NCI-H1694 (cell line): ENCODE measurements at places on chromosomes 7 and 10.

- DNase-seq: no peak
Observed at GRCh38 chr7:47441796-47442604, 139.9 kb downstream of the TNS3 start.

- no peak for DNase-seq
Observed at GRCh38 chr7:123054357-123055133, 59.0 kb upstream of the TAS2R16 start.

- DNase-seq: no peak
Observed at GRCh38 chr7:35848725-35849124, 47.9 kb downstream of the SEPTIN7 start.

GRCh38 chr10:92801978-92802872, 46.1 kb upstream of the EXOC6 start:
- no peak for DNase-seq

DNA sequence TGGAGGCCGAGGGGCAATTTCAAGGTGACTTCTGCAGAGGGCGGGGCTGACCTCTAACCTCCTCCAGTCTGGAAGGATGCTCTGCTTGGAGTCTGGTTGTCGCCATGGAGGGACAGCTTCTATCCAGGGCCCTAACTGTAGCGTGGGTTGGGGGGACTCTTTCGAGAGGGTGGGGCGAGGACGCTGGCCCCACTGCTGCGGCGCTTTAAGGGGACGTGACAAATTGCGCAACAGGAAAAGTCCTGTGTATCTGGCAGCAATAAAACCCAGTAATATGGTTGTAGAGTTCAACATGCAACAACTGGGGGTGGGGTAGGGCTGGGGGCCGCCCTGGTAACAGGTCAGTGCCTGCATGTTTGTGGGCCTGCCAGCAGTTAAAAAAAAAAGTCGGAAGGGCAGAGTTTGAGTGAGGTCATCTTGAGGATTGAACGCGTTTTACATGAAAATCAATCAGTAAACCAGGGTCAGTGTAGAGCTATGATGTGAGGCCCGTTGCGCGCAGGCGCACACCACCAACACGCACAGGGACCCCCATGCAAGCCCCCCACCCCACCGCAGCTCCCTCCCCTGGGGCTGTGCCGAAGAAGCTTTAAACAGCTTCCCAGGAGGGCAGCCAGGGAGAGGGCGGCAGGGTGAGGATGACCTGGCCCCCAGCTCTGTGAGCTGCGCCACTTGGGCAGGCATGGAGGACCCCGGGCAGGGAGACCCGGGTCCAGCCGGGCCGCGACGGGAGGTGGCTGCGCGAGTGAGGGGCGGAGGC, 4.3 kb downstream of the SHH start:
- no peak for DNase-seq

DNA sequence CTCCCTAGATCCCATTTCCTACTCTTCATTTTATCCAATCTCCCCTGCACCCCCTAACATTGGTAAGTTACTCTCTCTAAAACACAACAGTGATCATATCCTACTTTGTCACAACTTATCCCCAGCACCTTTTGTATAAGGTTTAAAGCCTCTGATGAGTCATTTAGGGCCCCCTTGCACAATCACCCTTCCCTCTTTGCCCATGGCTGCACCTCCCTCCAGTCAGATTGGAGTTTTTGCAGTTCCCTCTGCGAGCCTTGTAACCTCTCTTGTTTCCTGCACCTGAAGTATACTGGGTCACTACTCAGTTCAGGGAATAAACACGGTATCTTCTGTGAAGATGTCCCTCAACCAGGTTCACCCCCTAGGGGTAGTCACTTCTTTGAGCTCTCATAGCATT, 55.9 kb upstream of the ADRB1 start:
- no peak for DNase-seq

- no peak for DNase-seq
Observed at GRCh38 chr10:56867236-56867635, 506.2 kb upstream of the ZWINT start.

DNA sequence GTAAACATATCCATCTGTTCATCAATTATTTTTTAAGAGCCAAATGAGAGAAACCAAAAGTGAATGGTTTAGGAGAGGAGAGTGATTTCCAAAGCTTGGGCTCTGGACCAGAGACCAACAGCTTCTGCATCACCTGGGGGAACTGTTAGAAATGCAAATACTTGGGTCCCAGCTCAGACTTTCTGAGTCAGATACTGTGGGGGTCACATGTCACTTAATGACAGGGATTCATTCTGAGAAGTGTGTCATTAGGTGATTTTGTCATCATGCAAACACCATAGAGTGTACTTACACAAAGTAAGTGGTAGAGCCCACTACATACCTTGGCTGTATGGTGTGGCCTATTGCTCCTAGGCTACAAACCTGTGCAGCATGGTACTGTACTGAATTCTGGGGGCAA, 128.5 kb upstream of the PRR15 start:
- no peak for DNase-seq

- no peak for DNase-seq
Observed at GRCh38 chr10:119644205-119644814, 6.9 kb upstream of the BAG3 start.

GRCh38 chr10:104894681-104895080, 253.6 kb downstream of the SORCS3 start:
- no peak for DNase-seq

GRCh38 chr10:132964231-132964630, 21.9 kb upstream of the CFAP46 start:
- no peak for DNase-seq

GRCh38 chr7:11317766-11318165, 344.1 kb downstream of the PHF14 start:
- no peak for DNase-seq

DNA sequence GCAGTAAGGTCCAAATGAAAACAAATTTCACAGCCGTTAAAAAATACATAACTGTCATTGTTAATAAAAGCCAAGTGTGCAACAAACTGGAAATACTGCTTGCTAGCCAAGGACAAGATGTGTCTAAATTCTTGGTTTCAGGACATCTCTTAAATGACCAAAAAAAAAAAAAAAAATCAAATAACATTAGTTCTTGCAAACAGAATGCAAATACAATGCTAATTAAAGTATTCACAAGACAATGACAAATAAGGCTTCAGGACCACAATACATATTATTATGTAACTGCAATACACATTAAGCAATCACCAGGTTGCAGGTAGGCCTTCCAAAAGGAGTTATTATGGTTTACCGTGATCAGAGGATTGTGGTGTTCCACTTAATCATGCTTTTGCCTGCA, 3.6 kb downstream of the ARHGAP21 start:
- no peak for DNase-seq

GRCh38 chr10:58993480-58994221, 182.8 kb upstream of the PHYHIPL start:
- DNase-seq: no peak

- DNase-seq: no peak
Observed at GRCh38 chr7:22786290-22786932, 36.2 kb downstream of the TOMM7 start.

- DNase-seq: no peak
Observed at GRCh38 chr10:72483471-72483870, 128.8 kb upstream of the DNAJB12 start.
